ENCODE measurements at places on chromosomes 11 and 22.

DNA sequence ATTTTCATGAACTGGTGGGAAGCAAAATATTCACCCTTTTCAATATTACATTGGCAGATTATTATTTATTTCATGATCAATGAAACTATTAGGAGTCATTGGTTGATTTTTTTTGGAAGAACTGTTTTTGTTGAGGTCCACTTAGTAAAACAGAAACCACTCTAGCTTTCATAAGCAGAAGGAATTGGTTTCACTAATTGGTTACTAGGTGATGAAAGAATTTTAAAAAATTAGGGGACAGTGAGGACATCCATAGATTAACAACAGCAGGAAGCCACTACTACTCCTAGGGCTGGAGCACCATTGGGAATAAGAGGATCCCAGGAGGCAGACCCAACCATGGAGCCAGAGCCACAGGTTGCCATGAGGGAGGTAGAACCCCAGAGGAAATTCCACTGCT is 74.4 kb upstream of the KCNA4 start:
- no peak for DNase-seq

DNA sequence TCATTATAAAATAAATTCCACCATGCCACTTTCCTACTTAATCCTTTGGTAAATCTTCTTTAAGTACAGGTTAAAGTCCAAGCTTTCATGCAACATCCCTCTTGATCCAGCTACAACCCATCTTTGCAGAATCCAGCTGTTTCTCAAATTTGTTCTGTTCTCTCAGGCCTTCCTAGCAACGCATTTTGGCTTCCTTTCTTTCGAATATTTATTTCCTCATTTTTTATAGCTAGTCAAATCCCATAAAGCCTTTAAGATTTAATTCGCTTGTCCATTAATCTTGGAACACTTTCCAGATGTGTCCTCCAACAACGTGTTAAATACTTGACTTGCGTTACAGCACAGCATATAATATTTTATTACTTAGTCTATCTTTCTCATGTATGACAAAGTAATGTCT is 600.1 kb upstream of the CHORDC1 start:
- DNase-seq = no peak

GRCh38 chr11:17652556-17652955 is 66.8 kb upstream of the MYOD1 start:
- DNase-seq = no peak

DNA sequence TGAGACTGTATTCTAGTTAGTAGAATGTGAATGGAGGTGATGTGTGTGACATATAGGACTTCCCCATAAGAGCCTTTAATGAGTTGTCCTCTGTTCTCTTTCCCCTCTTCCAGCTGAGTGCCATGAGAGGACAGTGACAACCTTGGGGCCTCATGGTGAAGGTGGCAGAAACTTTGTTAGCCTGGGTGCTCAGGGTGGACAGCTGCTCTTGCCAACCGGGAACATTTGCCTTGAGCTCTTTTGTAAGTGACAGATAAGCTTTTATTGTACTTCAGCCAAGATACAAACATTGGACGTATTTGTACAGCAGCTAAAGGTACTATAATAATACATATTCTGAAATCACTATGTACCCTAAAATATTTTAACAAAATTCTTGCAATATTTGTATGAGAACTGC is 33.0 kb upstream of the PLET1 start:
- peak; percentile 66 for DNase-seq

- DNase-seq = peak; percentile 86
Measured at GRCh38 chr22:26483439-26484359, at the start of the genes HPS4 and SRRD. TSS of gene HPS4 (minus strand) at chr22:26483783. CDS start at chr22:26481762, 2,021 bp downstream. TSS of gene SRRD (plus strand) at chr22:26483877. CDS start at chr22:26483891, 14 bp downstream.

DNA sequence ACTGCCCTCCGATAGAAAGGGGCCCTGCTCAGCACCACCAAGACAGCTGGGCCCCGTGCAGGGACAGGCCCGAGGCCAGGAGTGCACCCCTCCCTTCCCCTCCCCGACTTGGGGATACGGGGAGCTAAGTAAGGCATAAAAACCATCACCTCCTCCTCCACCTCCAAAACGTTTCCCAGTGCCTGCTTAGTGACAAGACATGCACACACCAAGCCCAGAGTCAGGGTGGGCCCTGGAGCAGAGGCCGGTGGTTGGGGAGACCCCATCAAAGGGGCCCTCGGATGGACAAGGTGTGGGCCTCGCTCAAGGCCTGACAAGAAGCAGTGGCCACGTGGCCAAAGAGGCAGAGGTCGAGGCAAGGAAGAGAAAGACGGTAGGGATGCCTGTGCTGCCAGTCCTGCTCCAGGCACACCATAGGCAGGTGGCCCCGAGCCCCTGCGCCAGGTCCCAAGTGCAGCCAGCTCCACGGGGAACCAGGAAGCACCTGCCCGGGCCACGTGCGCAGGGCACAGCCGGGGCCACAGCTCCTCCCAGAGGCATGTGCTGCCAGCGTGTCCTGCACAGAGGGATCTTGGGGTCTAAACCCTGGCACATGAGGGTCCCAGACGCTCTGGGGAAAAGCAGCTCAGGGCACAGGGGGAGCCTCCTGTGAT is 53.0 kb downstream of the BRD1 start:
- no peak for DNase-seq

DNA sequence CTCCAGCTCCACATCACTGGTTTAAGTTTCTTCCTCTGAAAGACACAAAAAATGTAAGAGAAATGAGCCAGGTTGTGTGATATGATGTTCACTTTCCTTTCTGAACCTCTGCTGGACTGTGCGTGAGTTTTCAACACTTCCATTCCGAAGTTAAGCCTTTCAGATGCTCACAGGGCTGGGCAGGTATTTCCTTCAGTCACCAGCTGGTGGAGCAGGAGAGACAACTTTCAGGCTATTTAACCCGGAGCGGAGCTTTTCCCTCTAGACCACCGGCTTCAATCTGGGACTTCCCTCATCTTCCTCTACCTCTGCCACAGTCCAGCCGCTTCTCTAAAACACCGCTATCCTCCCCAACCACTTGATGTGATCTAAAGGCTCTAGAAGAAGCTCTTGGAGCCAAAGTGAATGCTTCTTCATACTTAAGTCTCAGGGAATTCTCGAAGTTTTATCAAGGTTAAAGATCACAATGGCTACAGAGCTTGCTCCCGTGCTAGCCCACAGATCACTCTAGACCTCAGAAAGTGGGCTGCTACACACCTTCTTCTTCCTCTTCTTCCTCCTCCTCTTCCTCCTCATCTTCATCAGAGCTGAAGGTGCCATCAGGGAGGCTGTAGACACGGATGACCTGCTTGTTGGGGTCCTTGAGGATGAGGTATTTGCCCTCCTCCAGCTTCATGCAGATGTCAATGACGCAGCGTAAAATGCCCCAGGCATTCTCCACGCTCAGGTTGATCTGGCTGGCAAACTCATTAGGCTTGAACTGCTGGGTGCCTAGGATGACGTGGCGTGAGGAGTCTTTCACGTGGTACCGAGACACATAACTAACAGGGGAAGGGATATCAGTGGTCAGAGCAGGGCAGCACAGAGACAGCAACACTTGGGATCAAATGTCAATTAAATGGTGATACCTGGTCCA is 4.4 kb upstream of the FOXRED2 start:
- peak; percentile 23 for DNase-seq

- no peak for DNase-seq
Measured at GRCh38 chr22:26486394-26486793, 2.7 kb downstream of the SRRD start.

- DNase-seq = no peak
Measured at GRCh38 chr11:134785660-134786284, 373.7 kb upstream of the B3GAT1 start.

GRCh38 chr22:20533095-20533878 is 25.9 kb downstream of the MED15 start:
- DNase-seq = no peak

DNA sequence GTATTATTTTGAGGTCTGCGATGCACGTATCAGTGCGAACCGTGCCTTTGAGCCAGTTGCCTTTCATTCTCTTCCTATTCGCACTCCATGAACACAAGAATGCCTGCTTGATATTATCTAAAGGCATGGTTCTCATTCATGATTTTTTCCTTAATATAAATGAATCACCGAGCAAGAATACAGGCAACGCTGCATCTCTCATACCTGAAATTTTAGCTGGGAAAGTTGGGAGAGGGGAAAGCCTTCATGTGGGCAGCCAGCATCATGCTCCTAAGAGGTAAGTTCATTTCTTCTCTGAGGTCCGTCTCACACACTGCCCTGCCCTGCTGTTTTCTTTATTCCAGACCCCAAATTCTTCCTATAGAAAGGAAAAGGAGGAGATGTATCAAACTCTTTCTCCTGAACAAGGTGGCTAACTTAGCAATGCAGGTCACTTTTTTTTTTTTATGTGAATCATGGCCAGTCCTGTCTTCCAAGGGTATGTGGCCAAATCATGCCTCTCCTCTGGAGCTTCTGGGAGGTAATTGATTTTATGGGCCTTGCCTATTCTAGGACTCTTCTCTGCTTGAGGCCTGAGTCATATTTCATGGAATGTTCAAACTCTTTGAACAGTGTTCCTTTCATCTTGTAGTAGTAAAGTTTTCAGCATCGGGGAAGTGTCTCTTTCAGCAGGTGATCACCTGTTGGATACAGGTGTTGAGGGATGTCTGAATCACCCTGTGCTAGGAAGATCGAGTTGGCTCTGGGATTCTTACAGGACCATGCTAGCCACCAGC is 3.2 kb downstream of the GLB1L2 start:
- no peak for DNase-seq

- no peak for DNase-seq
Measured at GRCh38 chr22:49827853-49828598, at the start of gene BRD1. TSS of gene BRD1 (minus strand) at chr22:49827873. CDS start at chr22:49824317, 3,556 bp downstream.

DNA sequence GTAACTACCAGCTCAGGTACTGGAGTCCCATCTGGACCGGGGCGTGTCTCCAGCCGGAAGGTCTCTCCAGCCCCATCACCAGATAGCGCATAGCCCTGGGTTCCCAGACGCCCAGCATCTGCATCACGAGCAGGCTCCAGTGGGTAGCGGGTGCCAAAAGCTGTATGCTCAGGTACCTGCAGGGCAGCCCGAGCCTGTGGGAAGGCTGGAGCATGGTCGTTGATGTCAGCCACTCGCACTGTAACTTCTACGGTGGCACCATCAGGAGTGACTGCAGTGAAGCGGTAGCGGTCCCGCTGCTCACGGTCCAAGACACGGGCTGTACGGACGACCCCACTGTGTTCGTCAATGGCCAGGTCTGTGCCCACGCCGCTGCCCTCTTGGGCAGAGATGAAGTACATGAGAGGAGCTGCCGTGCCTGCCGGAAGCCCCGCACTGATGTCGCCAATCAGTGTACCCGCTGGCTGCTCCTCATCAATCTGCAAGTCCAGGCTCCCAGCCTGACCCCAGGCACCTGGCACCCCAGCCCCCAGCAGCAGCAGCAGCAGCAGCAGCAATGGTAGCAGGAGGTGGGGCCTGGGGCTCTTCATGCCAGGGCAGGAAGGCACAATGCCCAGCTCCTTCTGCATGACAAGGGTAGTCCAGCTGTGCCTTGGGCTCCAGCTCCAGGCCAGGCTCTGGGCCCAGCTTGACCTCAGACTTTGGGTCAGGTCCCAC is 14.5 kb downstream of the DCHS1 start:
- no peak for DNase-seq

- DNase-seq = peak; percentile 79
Measured at GRCh38 chr11:33724644-33725035, 11.6 kb downstream of the CD59 start.

DNA sequence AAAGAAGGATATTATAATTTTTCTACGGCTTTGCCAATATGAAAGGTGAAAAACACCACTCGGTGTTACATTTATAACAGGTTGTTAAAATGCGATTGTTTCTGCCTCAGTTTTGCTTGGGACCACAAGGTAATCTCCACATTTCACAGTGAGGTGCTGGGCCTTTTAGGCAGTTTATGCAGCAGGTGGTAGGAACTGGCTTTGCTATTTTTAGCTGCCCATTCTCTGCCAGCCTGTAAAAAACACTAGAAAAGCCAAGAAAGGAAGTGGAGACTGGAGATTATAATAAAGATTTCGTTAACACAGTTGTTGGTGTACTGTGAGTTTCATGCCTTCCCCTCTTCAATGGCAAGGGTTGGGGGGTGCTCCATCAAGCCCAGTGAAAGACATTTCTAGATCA is 8.0 kb upstream of the MRPL16 start:
- no peak for DNase-seq

DNA sequence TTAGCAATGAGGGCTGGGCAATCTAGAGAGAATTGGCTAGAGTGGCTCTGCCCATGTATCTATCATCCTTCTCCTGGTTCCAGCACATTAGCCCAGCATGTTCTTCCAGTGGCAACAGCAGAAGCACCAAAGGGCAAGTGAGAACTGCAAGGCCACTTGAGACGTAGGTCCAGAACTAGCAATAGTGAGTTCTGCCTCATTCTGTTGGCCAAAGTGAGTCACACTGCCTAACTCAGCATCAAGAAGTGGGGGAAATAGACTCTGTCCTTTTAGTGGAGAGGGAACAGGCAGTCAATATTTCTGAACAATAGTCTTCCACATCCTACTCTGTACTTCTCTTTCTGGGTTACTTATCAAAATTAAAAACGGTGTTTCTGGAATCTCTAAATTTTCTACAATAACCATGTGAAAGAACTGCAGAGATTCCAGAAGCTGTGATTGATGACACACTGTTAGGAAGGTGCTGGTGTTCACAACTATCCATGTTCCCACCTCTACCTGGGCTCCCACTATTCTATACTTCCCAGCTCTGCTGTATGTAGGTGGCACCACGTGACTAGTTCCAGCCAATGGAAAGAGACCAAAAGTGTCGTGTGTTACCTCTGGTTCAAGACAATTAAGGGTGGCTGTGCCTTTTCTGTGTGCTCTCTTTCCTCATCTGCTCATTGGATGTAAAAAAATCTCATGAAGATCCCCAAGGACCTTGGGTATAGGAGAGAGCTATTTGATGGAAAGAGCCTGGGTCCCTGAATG is 23.4 kb upstream of the GRK3 start:
- DNase-seq = no peak

GRCh38 chr11:10930972-10931760 is 73.3 kb upstream of the ZBED5 start:
- peak; percentile 62 for DNase-seq

DNA sequence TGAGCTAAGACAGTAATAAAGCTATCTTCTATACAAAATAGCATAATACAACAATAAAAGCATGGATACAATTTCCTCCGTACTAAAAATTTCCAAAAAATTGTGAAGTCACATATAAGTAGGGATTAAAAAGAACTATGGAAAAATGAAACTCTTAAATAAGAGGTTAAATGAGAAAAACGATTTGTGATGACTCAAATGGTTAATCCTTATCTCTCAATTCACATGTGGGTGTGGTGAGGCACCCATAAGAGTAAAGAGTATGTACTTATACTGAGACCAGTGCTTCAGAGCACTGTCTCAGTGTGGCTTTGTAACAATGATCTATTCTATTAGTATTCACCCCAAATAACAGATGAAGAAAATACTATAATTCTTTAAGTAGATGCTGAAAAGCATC is 25.0 kb upstream of the CCDC34 start:
- no peak for DNase-seq

GRCh38 chr22:22691716-22692701 is 47.6 kb downstream of the GGTLC2 start:
- no peak for DNase-seq

DNA sequence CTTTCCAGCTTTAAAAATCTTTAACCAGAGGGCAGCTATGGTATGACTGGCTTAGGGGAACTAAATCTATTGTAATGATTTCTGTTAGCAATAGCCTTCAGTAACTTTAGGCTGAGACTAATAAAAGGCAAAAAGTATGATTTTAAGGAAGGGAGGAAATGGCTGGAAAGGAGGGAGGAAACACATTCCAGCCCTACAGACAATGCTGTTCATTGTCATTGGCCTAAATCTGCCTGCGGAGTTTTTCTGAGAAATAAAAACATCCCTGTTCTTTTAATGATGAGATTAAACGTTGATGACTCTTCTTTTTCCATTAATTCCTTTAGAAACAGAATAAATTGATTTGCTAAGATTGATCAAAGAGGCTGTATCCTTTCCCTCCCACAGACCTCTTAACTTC is 99.6 kb upstream of the GRAMD1B start:
- DNase-seq = no peak

- no peak for DNase-seq
Measured at GRCh38 chr22:43168471-43169309, 17.3 kb downstream of the TSPO start.

Measured in gastrocnemius medialis (tissue), 4 donors.